Activated CD4-positive, alpha-beta T cell treated with anti-CD3 and anti-CD28 coated beads for 36 hours (primary cell): ENCODE measurements at places on chromosomes 2 and 18.

DNA sequence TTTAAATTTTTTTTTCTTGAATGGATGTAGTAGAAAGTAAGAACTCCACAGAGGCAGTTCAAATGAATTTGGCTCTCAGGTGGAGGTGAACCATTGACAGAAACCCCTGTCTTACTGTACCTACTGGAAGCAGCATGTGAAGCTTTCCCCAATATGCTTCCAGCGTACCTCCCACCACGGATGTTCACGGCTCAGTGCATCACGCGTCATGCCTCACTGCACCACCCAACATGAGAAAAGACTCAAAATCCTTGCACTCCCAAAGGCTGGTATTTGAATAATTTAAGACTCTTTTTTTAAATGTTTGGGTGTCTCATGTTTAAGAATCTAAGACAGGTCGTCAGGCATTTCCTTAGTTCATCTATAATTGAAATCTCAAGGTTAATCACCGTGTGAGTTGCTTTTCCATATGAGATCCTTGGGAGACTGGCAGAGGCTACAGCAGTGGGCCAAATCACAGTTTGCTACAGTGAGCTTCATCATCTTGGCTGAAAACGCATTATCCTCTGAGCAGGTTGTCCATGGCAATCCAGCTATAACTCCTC is 846.4 kb downstream of the DCDC2C start:
- DNase-seq: no peak

GRCh38 chr18:68796936-68797690 is 767 bp upstream of the CCDC102B start:
- no peak for DNase-seq

DNA sequence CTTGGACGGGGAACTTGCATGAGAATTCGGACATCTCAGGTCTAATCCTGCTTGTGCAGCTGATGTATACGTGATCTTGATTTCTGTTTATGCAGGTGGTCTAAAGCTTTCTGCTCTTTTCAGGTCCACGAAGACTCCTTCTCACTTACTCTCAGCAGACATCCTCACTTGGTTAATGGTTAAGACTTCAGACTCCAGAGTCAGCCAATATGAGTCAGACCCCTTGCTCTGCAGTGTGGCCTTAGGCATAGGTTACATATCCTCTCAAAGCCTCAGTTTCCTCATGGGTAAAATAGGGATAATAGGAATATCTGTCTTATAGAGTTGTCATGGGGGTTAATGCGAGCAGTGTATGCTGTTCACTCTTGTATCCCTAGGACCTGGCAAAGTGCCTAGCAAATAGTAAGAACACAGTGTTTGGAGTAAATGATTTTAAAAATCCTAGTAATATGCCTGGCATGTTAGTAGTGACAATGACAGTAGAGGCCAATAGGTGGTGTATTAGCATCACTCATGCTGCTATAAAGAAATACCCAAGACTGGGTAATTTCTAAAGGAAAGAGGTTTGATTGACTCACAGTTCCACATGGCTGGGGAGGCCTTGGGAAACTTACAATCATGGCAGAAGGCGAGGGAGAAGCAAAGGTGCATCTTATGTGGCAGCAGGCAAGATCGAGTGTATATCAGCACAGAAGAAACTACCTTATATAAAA is 42.3 kb downstream of the XRCC5 start:
- DNase-seq: no peak

- DNase-seq: no peak
Measured at GRCh38 chr2:164617466-164617865, 3.8 kb downstream of the GRB14 start.

- no peak for DNase-seq
Measured at GRCh38 chr2:168607992-168608391, 151.9 kb downstream of the CERS6 start.

- DNase-seq: no peak
Measured at GRCh38 chr2:41932241-41933045, 115.4 kb upstream of the PKDCC start.

DNA sequence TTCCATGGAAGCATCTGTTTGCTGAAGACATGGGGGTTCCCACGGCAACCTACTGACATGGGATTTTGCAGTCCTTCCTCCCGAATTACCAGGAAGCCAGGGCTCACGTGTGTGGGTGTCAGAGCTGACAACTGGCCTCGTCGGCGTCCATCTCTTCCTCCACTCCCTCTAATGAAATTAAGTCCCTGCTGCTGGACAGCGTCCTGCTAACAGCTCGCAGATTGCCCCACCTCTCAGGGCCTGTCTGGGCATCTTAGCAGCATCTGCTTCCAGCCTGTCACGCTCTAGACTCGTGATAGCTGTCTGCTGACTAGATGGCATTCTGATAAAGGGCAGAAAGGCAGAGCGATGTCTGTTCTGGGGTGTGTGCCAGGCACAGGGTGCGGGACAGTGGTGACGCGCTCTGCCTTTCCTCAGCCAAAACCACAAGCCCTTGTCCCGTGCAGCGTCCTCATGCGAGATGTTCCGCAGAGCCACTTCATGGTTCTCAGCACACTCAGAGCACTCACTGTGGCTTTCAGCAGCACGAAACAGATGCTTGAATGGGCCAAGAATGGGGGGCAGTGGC is 161.1 kb downstream of the ARL4C start:
- peak; percentile 71 for DNase-seq

DNA sequence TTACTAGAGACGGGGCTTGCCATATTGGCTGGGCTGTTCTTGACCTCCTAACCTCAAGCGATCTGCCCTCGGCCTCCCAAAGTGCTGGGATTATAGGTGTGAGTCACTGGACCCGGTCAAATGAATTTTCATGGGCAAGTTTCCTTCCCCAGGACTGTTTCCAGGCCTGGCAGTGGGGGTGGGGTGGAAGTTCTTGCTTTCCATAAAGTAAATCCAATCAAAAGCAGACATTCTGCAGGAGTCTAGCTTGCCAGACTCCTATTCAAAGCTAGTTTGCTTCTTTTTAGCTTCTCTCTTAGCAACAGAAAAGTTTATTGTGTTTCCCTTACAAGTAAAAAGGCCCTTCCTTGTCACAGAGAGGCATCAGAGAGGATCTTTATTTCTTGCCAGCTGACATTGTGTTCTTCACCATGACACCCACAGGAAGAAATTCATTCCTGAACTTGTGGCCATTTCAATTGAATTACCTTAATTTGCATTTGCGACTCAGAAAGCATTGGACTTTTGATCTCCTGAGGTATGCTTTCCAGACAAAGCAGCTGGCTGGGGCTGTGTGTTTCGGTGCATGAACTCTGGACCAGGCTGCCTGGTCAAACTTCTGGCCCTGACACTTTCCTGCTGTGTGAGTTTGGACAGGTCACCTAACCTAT is 37.9 kb downstream of the LYPD1 start:
- no peak for DNase-seq

DNA sequence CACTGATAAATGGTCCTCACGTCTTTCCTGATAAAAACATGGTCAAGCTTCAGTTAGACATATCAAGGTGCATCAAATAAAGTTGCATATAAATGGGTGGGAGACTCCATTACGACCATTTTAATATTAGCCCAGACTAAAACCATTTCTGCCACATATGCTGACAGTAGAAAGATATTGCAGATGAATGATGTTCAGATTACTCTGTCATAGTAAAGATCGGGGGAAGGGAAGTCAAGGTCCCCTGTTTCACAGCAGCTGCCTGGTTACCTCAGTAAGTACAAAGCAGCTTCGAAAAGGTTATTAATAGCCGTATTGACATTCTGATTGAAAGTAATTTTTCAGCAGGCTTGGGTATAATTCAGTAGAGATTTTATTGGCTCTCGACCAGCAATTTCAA is 927.7 kb upstream of the CDH2 start:
- no peak for DNase-seq

DNA sequence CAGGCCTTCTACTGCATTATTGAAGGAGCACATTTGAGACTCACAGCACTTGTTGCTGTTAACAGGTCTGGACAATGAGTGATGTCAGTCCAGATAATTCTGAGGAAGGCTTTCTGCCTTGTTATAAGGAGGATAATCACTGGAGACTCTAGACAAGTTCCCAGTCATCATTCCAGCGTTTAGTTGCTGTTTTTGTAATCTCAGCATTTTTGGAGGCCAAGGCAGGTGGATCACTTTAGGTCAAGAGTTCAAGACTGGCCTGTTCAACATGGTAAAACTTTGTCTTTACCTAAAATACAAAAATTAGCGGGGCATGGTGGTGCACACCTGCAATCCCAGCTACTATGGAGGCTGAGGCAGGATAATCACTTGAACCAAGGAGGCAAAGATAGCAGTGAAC is 39.6 kb upstream of the TRIM43B start:
- no peak for DNase-seq

GRCh38 chr2:25373269-25373981 is 31.7 kb upstream of the DNMT3A start:
- peak; percentile 3 for DNase-seq

DNA sequence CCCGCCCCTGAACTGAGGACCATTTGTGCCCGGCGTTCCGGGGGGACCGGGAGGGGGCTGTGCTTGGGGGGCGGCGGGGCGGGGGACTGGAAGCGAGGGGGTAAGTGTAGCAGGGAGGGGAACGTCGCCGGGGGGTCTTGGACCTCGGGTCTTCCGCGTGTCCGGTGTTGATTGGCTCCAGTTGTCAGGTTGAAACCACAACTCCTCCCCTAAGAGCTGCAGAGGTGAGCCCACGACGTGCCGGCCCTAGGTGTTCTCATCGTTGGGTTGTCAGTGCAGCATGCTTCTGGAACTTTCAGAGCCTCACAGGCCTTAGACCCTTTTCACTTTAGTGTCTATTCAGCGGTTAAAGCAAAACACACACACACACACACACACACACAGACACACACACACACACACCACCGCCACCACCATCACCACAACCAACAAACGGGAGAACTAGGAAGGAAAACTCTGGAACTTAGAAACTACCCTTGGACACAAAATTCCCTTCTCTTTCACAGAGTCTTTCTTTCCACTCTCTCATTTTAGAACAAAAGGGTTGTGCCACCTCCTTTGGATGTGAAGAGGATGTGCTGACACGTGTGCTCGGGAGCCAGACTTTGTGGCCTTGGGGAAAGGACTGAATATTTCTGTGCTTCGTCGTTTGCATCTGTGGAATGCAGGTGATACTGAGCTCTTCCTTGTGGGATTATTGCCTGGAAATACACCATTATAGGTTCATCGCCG is 6.7 kb upstream of the DLX2 start:
- no peak for DNase-seq

GRCh38 chr2:208062113-208062512 is 36.8 kb upstream of the PLEKHM3 start:
- DNase-seq: peak; percentile 18

GRCh38 chr18:57811477-57812125 is 8.5 kb upstream of the ATP8B1 start:
- DNase-seq: no peak

DNA sequence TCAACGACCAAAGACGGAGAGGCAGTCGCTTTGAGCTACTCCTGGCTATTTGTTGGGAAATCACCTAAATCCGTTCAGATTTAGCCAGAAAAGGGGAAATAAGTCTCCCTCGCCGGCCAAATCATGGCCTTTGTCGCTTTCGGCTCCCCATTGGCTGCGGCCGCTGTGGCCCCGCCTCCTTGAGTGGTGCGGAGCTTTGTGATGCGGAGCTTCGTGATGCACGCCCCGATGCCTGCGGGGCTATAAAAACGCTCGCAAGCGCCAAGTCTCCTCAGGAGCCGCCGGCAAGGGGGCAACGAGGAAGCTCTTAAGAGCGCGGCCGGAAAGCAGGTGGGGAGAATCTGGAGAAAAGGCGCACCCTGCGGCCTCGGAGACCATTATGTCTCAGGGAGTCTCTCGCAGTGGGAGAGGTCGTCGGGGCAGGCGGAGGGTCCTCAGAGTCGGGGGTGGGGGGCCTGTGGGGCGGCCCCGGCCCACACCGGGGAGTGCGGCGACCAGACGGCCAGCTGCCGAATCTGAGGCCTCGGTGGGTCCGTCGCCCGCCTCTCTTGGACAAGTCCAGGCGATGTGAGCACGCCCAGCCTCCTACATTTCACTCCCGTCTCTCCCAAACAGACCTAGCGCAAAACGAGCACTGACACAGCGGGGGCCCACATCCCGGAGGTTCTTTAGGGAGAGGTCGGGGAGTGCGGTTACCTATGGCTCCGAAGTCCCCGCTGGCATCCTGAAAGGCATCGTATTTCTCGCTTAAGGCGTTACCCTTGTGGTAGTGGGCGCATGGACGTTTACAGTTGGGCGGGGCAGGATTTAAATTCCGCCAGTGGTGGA is at the start of gene CABYR:
Gene CABYR, plus strand, starts transcription at position 274 of the 828 bp plus-strand sequence. CDS start 4,053 bp downstream, outside the sequence.
- DNase-seq: peak; percentile 84

DNA sequence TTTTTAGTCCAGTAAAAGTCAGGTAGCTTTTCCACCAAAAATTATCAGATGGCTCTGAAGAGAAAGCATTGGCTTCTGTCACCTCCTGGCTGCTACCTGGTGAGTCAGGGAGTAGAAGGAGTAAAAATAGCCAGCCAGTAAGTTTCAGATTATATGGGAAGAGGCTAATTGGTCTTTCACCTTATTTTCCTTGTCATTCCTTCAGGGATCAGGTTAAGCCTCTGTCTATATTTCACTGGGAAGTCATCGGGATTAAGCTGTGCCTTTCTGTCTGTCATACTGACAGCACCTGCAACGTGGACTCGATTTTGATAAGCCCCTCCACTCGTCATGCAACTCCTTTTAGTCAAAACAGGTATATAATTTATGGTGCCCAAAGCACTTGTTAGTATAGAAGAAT is 380.7 kb upstream of the CELF4 start:
- DNase-seq: no peak
